ENCODE measurements at places on chromosomes 1 and 21.

DNA sequence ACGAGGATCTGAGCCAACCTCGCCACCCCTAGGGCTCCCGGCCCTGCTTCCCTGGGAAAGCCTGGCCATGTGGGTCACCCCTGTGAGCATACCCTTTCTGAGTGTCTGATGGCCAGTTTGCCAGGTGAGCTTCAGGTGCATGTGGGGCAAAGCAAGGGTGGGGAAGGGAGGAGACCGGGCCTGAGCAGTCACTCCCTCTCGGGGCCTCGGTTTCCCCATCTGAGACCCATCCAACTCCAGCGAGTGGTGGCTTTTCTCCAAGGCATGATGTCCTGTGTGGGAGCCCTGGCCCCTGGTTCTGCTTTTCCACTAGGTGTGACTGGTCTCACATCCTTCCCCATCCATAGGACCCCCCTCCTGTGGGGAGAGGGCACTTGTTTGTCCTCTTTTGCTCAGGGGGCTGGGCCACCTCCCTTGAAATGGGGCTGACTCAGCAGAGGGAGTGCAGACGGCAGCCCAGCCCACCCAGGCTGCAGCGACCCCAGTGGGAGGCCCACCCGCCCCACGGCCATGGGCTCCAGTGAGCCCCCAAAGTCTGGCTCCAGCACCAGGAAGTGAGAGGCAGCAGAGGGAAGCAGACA lies 1.7 kb upstream of the WNT9A start:
- DNase-seq, result no peak

DNA sequence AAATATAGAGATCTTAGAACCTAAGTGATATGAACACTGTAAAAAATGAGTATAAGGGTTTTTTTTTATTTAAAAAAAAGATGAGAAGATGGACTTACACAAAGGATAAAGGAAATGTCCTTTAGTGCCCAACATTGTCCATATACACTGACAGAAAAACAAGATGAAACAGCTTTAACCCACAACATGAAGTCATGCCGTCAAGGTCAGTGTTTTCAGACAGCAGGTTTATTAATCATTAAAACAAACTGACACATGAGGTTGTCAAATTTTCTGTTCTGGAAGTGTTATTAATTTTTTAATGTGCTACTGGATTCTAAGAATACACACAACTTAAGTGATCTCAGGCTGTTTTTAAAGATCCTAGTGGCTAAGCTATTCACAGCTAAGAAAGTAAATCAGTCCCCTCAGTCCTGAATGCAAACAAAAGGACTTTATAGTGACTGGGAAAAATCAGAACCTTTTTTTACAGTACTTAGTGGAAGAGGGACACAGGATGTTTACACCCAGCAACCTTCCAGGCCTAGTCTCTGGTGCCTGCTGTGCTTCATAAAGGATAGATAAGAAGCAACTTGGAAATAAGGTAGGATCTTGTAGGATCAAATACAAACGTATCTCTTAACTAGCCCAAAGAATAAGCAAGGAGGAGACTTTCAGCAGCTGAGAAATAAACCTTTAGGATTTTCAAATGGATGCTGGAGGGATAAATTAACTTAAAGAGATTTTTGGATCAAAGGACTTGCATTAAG lies 21.9 kb upstream of the PKN2 start:
- no peak for DNase-seq

- no peak for DNase-seq
Measured at GRCh38 chr21:32559006-32559610, 26.2 kb downstream of the TCP10L start.

DNA sequence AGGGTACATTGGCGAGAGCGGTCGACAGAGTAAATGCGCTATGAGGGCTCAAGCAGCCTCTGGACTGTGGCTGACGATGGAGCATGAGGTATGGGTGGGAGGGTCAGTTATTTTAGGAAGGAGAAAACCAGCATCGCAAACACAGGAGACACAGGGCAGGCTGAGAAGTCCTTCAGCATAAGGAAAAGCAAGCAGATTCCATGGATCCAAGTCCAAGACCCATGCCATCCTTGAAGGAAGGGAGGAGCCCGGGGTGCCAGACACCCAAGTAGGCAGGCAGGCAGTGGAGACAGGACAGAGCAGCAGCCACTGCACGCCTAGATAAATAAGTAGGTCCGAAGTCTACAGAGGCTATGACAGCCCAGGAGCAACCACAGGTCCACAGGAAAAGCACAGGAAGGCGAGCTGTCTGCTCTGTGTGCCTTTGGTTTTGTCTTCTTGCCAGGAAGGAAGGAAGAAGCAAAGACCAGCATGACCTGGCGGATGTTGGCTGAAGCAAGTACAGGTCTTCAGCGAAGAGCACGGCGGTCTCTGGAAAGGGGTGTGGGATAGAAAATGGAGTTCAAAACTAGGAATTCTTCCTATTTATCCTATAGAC lies 76.4 kb upstream of the SLC45A1 start:
- DNase-seq, result no peak

DNA sequence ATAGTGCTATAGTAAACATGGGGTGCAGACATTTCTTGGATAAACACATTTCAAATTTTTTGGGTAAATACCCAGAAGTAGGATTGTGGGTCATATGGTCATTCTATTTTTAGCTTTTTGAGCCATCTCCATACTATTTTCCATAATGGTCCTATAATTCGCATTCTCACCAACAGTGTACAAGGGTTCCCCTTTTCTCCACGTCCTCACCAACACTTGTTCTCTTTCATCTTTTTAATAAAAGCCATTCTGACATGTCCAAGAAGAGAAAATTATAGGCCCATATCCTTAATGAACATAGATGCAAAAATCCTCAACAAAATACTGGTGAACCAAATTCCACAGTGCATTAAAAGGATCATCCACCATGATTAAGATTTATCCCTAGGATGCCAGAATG lies 8.9 kb downstream of the STUM start:
- no peak for DNase-seq

- no peak for DNase-seq
Measured at GRCh38 chr21:42711667-42712066, 58.2 kb downstream of the PDE9A start.

- DNase-seq, result no peak
Measured at GRCh38 chr1:41285818-41286217, 43.7 kb upstream of the SCMH1 start.

- DNase-seq, result no peak
Measured at GRCh38 chr1:238141353-238141752, 250.6 kb upstream of the ZP4 start.

Data from COR-L47 (cell line).